Astrocyte of the hippocampus (primary cell): ENCODE measurements at places on chromosomes 3 and 15.

DNA sequence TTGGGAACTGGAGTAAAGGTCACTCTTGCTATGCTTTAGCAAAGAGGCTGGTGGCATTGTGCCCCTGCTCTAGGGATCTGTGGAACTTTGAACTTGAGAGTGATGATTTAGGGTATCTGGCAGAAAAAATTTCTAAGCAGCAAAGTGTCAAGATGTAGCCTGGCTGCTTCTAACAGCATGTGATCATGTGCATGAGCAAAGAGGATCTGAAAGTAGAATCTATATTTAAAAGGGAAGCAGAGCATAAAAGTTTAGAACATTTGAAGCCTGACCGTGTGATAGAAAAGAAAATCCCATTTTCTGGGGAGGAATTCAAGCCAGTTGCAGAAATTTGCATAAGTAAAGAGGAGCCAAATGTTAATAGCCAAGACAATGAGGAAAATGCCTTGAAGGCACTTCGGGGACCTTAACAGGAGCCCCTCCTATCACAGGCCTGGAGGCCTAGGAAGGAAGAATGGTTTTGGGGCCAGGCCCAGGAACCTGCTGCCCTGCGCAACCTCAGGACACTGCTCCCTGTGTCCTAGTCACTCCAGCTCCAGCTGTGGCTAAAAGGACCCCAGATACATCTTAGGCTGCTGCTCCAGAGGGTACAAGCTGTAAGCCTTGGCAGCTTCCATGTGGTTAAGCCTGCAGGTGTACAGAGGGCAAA is 212.2 kb upstream of the LINGO1 start:
- no peak for DNase-seq

DNA sequence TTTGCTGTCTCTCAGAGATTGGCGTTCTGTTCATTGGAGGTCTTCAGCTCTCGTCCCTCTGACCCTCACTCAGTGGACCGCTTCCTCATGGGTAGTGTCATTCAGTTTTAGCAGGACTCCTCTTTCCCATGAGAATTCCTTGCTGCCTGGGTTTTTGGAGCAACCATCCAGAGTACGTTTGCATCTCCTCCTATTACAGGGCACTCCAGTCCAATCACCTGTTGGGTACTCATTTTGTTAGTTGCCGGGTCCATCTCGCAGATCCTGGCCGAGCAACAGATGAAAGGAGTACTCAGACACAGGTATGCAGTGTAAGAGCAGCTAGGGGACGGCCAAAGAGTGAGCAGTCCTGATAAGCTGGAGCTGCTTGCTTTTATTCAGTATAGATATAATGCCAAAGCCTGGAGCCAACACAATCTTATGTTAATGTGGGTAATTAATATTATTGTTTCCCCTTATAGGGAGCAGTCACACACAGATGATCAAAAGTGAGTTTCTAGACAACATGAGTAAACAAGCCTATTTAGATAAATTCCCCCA is 49.6 kb downstream of the ISG20 start:
- DNase-seq: no peak

GRCh38 chr3:94272016-94272415 is 209.2 kb downstream of the NSUN3 start:
- DNase-seq: peak; percentile 30

GRCh38 chr15:79549196-79549595 is 117.1 kb downstream of the MINAR1 start:
- DNase-seq: no peak

- peak; percentile 35 for DNase-seq
Observed at GRCh38 chr15:72515591-72516389, 41.7 kb downstream of the ARIH1 start.

DNA sequence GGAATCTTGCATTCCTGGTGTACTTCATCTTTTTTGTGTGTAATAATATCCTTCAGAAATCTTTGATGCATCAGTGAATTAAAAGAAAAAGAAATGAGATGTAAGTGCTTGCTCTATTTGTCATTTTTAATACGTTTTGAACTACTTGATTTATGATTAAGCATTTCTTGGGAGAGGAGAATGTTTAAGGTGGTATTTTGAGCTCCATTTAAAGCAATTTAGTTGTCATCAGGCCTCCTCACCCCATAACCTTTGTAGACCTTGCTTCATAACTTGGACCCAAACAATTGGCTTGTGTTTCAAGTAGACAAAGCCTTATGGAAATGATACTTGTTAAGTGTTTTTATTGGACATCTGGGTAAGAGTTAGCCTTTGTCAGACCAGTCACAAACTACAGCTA is 87.1 kb upstream of the VEPH1 start:
- no peak for DNase-seq

GRCh38 chr3:168878655-168879054 is 782.9 kb upstream of the GOLIM4 start:
- no peak for DNase-seq

DNA sequence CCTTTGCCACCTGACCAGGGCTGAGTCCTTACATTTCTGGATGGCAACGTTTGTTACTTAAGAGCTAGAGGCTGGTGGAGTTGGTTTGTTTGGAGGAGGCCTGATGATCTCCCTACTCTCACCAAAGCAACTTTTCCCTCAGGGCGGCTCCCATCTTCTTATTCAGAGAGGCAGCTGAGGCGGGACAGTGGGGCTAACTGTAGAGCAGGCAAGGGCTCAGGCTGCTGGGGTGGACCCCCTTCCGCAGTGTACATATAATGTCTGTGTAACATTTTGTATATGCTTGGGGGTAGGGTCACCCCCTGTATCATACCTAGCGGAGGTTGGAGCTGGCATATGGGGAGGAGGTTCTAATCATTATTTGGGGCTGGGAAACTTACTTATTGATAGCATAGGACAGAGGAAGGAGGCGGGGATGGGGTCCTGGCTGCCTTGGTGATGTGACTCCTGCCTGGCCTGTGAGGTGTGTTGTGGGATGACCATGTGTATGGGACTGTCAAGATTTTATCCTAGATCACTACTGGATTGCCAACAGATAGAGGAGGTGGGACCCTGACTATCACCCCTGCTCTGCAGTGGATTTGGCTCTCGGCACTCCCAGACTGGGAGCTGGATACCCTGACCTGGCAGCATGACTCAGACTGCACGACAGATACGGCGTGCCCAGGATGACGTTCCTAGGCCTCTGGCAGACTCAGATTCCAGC is 52.5 kb upstream of the UBE2Q2 start:
- no peak for DNase-seq
